ENCODE measurements at places on chromosomes 7 and 10.

- no peak for DNase-seq
Measured at GRCh38 chr10:129140921-129141885, 325.8 kb upstream of the MGMT start.

DNA sequence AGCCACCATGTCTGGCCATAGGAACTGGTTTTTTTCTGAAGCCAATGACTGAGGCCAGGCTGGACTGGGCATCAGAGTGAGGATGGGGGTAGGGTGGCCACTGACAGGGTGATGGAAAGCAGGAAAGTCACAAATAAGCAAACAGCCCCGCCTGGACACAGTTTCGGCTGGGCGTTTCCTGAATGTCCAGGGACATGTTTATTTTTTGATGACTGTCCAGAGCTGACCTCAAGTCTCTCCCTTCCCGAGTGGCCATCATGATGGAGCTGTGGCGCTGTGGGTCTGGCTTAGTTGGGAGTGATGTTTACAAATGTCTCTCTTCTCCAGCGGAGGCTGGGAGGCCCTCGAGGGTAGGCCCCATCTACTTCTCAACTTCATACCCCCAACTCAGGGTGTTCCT, 37.1 kb upstream of the COMTD1 start:
- no peak for DNase-seq

DNA sequence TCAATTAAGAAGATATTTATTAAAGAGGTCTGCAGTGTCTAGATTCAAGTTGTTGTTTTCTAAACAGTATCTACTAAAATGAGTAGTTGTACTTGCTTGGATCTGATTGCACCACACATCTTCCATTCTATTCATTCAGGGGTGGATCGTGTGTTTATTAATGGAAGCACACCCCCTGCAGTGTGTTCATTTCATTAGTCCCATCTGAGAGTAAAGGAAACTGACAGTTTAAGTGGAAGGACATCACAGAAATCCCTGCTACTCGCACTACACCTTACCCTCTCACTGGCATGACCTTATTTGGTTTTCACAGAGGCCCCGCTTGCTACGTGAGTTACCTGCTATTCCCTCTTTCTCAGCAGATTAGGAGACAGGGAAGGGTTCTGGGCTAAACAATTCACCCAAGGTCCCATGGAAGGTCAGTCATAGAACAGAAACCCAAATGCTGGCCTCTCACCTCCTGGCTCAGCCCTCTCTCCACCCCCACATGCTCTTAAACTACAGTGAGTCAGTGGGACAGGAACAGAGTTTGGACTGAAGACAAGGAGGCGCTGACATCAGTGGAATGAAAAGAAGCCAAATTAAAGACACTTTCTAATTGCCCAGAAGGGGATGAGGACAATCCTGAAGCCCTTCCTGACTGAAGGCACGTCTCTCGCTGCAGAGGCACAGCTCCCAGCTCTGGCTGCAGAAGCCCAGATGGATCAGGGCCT, 369.2 kb upstream of the NRP1 start:
- no peak for DNase-seq

GRCh38 chr10:123704812-123705211, 38.7 kb downstream of the GPR26 start:
- no peak for DNase-seq

GRCh38 chr7:112176693-112177415, 29.3 kb downstream of the DOCK4 start:
- no peak for DNase-seq

GRCh38 chr7:103325744-103326143, 18.8 kb downstream of the DNAJC2 start:
- no peak for DNase-seq

- no peak for DNase-seq
Measured at GRCh38 chr7:83852136-83852535, 203.2 kb upstream of the SEMA3E start.

Measured in activated CD4-positive, alpha-beta T cell treated with anti-CD3 and anti-CD28 coated beads, Interleukin-2, amount 10 ng/mL, durations not matched to agents 7 days and 5 days (primary cell).